ENCODE measurements at places on chromosomes 3 and 15.

DNA sequence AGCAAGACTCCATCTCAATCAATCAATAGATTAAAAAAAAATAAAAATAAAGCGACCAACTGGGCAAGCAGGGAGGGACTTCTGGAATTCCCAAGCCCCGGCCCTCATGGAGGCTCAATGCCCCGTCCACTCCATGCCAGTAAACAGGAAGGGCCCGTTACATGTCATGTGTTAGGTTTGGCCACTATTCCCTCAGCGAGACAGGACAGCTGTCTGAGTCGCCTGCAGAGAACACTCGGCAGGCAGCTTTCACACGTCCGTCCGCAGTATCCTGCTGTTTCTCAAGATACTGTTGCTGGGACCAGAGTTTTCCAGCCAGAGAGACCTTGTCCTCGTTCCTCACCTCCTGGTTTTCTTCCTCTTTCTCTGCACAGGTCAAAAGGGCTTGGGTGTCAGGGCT, 18.0 kb downstream of the TMEM44 start:
- DNase-seq, result no peak

DNA sequence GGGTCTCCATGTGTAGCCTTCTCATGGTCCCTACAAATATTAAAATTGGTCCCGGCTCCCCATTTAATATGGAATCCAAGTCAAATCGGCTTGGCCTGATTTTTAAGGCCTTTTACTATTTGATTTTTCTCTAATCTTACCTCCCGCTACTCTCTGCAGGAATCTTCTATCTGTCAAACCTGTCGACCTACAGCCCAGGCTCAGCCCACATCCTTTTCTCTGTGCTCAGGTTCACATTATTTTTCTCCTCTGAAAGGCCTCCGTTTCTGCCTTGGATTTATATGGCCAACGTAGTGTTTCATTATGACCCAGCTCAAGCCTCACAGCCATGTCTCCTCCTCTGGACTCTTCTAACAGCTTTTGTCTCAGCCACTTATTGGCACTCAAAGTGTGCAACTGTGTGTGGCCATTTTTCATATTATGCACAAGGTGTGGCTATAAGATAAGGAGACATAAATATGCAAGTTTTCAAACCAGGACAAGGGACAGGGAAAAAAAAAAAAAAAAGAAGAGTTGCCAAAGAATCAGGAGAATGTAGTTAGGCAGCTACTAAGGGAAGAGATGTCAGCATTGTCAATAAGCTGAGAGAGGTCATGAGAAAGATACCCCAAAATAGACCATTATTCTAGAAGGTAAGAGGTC, 2.1 kb upstream of the GLCE start:
- DNase-seq, result no peak

GRCh38 chr3:41018855-41019254, 180.4 kb upstream of the CTNNB1 start:
- DNase-seq, result no peak

DNA sequence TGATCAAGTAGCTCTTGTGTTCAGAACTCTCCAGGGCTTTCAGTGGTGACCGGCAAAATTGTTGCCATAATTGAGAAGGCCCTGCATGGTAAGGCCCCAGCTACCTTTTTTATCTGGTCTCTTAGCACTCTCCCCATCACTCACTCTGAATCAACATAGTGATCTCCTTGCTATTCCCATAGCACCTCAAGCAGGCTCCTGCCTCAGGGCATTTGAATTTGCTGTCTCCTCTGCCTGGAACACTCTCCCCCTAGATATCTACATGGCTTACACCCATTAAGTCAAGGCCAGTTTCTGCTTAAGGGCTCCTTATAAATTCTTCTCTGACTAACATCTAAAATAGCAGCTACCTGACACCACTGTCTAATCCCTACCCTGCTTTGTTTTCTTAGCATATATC, 3.3 kb upstream of the ARID3B start:
- DNase-seq, result no peak

- DNase-seq, result no peak
Observed at GRCh38 chr3:44525060-44525459, 29.9 kb upstream of the ZKSCAN7 start.
